Activated CD8-positive, alpha-beta memory T cell treated with anti-CD3 and anti-CD28 coated beads for 24 hours (primary cell): ENCODE measurements at places on chromosomes 12 and 14.

- no peak for DNase-seq
Observed at GRCh38 chr12:79884401-79885006, 50.4 kb downstream of the PPP1R12A start.

- no peak for DNase-seq
Observed at GRCh38 chr12:124920353-124920935, 6.0 kb upstream of the UBC start.

GRCh38 chr14:104603711-104604401 lies 716 bp downstream of the TMEM179 start:
- no peak for DNase-seq

DNA sequence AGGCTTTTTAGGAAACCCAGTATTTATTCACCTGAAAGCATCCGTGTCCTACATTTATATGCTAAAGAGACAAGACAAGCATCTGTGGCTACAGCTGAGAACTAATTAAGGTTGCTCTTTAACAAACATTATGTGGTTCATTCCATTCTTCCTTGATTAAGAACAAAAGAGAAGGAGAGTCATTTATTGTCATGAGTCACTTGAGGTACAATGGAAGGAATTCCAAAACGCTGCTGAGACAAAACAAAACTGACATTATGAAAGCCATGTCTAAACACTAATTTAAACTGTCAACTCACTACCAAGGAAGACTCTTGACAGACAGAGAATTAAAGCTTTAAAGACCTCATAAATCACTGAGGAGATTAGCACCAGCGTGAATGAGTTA lies 214.4 kb downstream of the BMP4 start:
- no peak for DNase-seq

DNA sequence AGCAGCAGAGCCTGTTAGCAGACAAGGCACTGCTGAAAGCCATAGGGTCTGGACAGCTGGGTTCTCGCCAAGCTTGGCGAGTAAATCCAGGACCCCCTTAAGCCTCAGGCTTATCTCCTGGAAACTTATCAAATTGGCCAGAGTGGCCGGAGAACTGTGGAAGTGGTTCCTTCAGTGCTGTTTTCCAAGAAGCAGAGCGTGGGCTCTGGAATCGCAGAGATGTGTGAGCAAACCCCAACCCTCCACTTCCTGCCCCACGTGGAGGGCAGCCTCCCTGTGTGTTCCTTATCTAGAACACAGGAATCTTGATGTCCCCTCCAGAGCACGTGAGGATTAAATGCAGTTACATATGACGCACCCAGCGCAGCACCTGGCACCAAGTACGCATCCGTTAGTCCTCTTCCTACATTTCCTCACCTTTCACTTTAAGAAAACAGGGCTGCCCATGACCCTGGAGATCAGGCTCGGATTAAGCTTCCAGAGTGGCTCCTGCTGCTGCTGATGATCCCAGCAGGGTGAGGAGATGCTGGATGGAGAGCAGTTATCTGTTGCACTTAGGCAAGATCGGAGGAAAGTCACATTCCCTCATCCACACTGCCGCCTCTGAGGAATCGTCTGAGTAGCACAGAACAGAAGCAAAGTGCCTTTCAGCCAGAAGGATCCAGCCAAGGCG lies 35.0 kb downstream of the MMAB start:
- no peak for DNase-seq

GRCh38 chr12:128250096-128250495 lies 16.9 kb upstream of the TMEM132C start:
- DNase-seq: no peak

- DNase-seq: no peak
Observed at GRCh38 chr14:24609655-24610344, at the start of gene GZMH. Gene GZMH, minus strand, starts transcription at chr14:24609685. Its CDS starts 72 bp downstream, at chr14:24609613.

DNA sequence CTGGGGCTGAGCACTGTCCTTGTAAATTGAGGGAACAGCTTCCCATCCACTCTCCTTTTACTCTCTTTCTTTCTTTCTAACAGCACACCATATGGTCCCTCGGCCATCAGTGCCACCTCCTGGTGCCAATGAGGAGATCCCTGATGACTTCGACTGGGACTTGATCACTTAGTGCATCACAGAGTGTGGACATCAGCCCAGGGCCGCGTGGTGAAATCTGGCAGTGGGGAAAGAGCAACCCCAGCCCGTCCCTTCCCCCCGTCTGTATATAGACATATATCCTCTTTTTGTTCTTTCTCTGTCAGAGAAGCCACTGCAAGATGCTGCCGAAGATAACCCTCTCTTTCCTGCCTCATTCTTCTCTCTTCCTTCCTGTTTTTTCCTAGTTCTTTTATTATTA lies 13.5 kb downstream of the C3AR1 start:
- DNase-seq: no peak

- no peak for DNase-seq
Observed at GRCh38 chr12:623865-624372, 39.3 kb downstream of the NINJ2 start.

DNA sequence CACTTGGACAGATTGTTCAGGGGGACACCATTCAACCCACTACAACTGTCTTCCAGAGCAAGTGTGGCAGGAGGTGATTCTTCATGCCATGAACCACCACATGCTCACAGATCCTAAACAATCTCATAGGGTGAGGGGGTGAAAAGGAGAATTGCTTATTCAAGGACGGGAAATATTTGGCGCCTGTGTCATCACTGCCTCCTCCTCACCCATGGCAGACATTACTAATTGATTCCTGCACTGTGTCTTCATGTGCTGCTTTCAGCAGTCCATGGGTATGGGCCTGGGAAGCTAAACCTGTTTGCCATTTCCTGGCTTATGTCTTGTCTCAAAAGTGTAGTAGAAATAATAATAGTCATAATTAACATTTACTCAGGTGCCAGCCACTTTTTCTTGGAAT lies 31.3 kb downstream of the MMAB start:
- no peak for DNase-seq
